Aorta (tissue), 5 donors: ENCODE measurements at places on chromosomes 4 and X. TPM values are rescaled to one million over a fixed set of nuclear protein-coding genes. Genes with fewer than 3 reads are reported as not detected.

DNA sequence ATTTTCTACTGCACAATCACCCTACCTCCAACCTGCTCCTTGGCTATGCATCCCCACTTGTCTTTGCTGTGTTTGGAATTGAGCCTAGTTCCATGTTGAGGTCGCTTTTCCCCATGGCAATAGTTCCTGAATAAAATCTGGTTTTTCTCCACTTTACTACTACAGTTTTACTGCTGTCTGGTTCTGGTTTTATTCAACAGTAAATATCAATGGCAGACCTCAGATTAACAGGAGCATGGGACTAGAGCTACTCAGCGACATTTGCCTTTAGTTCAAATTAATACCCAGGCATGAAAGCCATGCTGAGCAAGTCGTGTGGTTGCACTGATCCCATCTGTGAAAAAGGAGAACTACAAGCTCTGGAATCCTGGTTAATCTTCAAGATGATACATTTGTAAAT, 460.3 kb downstream of the GRXCR1 start:
- H3K4me1 ChIP-seq = no peaks in the 10 kb centered on the region
- no peaks in the 10 kb centered on the region for H3K27me3 ChIP-seq
- no peaks in the 10 kb centered on the region for H3K36me3 ChIP-seq
- DNase-seq = no peak

GRCh38 chr4:3706111-3706511, 60.1 kb upstream of the ADRA2C start:
- DNase-seq = peak; percentile 21
- no peaks in the 10 kb centered on the region for H3K27me3 ChIP-seq
- H3K4me3 ChIP-seq = no peak overlapping the region

- no peaks in the 10 kb centered on the region for H3K36me3 ChIP-seq
- H3K27me3 ChIP-seq = no peaks in the 10 kb centered on the region
- H3K4me1 ChIP-seq = no peaks in the 10 kb centered on the region
- no peak for DNase-seq
These were observed 57.1 kb upstream of the ADGRG2 start for GRCh38 chrX:19179389-19179788.

GRCh38 chr4:121376097-121376496, 4.7 kb downstream of the QRFPR start:
- H3K4me1 ChIP-seq = no peaks in the 10 kb centered on the region
- no peaks in the 10 kb centered on the region for H3K36me3 ChIP-seq
- no peak overlapping the region for H3K4me3 ChIP-seq
- no peak for DNase-seq
- no peaks in the 10 kb centered on the region for H3K27me3 ChIP-seq
- no peak overlapping the region for H3K27ac ChIP-seq

DNA sequence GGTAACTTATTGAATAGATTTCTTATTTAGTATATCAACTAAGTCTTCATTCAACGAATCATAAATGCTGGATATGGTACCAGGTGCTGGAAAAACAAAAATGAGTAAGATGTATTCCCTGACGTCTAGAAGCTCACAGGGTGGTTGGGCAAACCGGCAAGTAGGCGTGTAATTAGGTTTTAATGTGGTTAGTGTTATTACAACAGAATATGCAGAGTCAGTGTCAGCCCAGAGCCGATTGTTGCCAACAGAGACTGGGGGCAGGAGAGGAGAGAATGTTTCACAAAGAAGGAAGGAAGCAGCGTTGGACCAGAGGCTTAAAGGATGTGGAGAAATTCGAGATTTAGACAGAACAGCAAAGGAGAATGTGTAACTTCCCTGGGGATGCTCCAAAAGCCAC, 111.7 kb downstream of the TENM3 start:
- H3K4me1 ChIP-seq = no peaks in the 10 kb centered on the region
- no peaks in the 10 kb centered on the region for H3K27me3 ChIP-seq
- no peak overlapping the region for H3K4me3 ChIP-seq
- DNase-seq = no peak
- no peak overlapping the region for H3K27ac ChIP-seq

DNA sequence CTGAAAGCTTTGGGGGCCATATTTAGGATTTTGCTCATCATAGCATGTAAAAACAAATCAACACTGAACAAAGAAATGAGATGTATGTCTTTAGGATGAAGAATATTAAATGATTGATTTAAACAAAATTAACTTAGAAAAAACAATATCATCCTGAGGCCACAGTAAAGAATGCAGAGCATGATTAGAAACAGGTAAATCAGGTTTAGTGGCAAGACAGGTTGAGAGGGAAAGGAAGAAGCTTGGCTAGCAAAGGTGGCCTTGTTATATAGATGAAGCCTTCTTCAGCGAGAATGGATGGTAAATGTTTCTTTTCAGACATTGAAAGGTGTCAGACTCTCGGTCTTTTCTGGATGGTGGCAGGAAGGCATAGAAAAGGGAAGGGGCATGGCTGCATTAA, 11.9 kb upstream of the MAGEB16 start:
- no peaks in the 10 kb centered on the region for H3K36me3 ChIP-seq
- no peak overlapping the region for H3K27ac ChIP-seq
- H3K4me1 ChIP-seq = no peaks in the 10 kb centered on the region
- no peak overlapping the region for H3K4me3 ChIP-seq
- no peak for DNase-seq

GRCh38 chr4:107130157-107130556, 94.0 kb upstream of the DKK2 start:
- no peaks in the 10 kb centered on the region for H3K27me3 ChIP-seq
- no peak overlapping the region for H3K4me3 ChIP-seq
- no peak for DNase-seq
- H3K36me3 ChIP-seq = no peaks in the 10 kb centered on the region

DNA sequence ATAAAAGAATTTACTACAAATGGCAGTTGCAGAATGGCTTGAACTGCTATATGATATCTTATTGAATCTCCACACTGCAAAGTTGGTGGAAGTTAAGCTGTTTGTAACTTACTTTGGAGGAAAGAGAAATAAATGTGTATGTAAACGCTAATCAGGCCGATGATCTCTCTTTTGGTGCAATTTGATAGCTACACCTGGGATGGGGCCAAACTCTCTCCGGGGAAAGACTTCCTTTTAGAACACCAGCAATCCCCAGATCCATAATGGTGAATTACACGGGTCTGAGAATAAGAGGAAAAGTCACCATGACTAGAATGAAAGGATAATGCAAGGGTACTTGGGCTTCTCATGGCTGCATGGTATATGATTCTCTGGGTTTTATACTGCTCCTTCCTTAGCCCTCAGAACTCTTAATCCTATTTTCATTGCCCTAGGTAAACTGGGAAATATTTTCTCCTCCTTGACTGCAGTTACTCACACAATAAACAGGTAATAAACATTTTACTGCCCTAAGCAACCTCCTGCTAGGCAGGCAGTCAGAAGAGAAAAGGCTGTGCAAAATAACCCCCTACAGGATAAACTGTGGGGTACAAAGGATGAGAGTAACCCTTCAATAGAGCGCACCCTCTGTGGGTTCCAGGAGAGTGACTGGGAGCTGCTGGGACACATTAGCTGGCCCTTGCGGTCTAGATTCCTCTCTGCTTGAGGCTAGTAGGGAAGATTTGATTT, 109.3 kb downstream of the MGST2 start:
- DNase-seq = no peak
- H3K4me1 ChIP-seq = no peaks in the 10 kb centered on the region
- H3K27ac ChIP-seq = no peak overlapping the region

DNA sequence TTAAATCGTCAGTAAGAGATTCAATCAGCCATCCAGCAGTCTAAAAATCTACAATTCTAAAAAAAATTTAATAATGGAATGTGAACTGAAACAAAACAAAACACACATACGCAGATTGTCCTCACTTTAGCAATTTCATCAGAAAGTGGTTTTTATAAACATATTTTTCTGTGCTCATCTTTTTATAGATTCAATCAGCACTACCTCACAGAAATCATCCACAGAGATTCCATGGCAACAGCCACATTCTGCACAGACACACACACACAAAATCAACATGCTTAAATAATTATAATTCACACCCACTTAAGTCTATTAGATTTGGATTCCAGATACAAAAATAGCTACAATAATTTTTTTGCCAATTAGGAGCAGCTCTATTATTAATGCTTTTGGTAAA, 149.0 kb upstream of the KCNIP4 start:
- no peak overlapping the region for H3K27ac ChIP-seq
- no peaks in the 10 kb centered on the region for H3K36me3 ChIP-seq
- no peaks in the 10 kb centered on the region for H3K4me1 ChIP-seq
- H3K27me3 ChIP-seq = no peaks in the 10 kb centered on the region
- no peak overlapping the region for H3K4me3 ChIP-seq

GRCh38 chr4:14868426-14869395, 133.6 kb upstream of the CPEB2 start:
- no peak overlapping the region for H3K27ac ChIP-seq
- no peaks in the 10 kb centered on the region for H3K36me3 ChIP-seq
- no peak overlapping the region for H3K4me3 ChIP-seq
- no peaks in the 10 kb centered on the region for H3K4me1 ChIP-seq
- H3K27me3 ChIP-seq = no peaks in the 10 kb centered on the region

GRCh38 chr4:36206603-36207311, 37.6 kb downstream of the ARAP2 start:
- no peak for DNase-seq
- no peaks in the 10 kb centered on the region for H3K4me1 ChIP-seq
- H3K4me3 ChIP-seq = no peak overlapping the region
- no peaks in the 10 kb centered on the region for H3K36me3 ChIP-seq

GPR101 gene
- not detected for polyA plus RNA-seq

MAEA gene
- 32.4 TPM for polyA plus RNA-seq

SETD7 gene
- polyA plus RNA-seq = 30.3 TPM

RAB39B gene
- 0.03 TPM for polyA plus RNA-seq

RAB33A gene
- polyA plus RNA-seq = 0.88 TPM

TRPC5OS gene
- polyA plus RNA-seq = not detected

TEX13C gene
- polyA plus RNA-seq = not detected

DMRTC1 gene
- polyA plus RNA-seq = not detected

ZNF711 gene
- polyA plus RNA-seq = 6.8 TPM
